ENCODE measurements at places on chromosomes 7 and 10.

DNA sequence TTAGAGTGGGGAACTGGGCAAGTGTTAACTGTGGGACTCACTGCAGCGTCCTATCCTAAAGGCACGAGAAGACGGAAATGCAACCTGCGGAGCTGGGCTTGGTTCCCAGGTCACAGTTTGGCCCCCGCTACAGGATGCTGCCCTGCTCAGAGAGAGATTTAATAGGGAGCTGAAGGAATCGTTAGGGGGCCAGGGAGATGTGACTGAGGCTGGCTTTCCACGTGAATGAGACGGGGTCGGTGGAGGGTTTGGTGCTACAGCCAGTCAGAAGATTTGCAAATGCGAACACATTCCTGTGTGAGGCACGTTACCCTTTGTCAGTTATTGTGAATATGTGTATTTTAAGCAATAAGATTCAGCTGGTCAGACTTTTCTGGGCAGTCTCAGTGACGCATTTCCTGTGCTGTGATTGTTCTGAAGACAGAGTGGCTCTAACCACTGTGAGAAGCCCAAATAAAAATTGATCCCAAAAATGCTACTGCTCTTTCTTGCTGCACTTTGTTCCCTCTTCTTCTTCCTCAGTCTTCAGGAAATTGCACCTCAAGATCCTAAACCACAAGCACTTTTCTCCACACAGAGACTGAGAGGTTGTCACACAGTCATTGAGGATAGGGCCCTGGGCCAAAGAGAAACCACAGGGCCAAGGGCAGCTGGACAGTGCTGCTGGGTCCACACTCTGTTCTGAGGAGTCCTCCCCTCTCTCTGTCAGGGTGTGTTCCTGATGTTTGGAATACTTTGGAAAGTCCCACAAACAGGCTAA, 21.2 kb downstream of the CYP17A1 start:
- peak; percentile 87 for DNase-seq

DNA sequence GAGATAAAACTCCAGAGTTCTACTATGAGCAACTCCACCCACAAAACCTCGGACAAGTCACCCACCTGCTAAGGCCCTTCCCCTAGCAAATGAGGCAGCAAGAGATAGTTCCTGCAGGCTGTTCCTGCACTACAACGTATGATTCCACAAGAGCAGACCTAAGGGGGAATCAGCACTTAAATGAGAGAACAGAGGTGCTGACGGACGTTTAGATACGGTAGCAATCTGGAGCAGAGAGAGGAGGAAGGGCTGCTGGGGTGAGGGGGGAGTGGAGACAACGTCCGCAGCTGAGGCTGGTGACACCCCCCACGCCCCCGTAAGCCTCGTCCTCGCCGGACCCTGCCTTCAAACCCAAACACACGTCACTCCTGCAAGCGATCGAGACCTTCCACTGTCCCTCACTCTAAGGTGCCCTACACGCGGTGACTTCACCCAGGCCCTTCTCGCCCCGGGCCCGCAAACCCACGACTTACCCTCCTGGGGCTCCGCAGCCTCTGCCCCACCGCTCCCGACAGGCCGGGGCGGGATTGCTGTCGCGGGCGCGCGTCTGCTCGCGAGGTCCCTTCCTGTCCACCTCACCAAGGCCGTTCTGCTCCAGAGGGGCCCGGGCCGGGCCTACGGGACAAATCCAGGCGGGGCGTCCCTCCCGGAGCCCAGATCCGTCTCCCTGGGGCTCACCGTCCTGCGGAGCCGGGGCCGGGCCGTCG, 635 bp downstream of the ZNF12 start:
- no peak for DNase-seq

GRCh38 chr7:3860932-3861331, 559.9 kb downstream of the SDK1 start:
- no peak for DNase-seq

DNA sequence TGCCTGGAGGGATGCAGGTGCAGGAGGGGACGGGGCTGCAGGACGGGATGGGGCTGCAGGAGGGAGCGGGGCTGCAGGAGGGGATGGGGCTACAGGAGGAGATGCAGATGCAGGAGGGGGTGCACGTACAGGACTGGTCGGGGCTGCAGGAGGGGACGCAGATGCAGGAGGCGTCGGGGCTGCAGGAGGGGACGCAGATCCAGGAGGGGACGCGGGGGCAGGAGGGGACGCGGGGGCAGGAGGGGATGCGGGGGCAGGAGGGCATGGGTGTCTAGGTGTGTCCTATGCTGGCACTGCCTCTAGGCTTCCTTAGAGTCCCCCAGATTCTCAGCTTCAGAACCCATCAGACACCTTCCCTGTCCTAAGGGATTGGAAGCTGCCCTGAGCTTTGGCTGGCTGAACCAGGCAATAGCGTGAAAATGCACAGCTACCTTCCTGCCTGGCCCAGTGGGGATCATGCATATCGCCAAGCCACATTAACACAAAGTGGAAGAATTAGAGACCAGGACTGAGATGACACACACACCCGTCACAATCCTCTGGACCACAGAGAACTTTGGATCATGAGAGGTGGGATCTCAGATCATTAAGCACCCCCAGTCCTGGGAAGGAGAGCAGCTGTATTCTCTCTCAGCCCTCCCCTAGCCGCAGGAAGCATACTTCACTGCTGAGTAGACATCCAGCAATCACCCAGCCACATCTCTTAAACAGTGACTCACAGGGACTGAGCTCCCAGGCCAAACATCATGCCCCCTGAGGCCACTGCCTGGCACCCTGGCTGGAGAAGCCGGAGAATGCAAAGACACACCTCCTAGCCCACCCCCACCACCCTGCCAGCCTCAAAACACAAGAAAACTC, 67.3 kb downstream of the VWA2 start:
- DNase-seq: peak; percentile 45

GRCh38 chr10:77405771-77406241, 231.8 kb downstream of the KCNMA1 start:
- peak; percentile 93 for DNase-seq

All from sigmoid colon (tissue), 7 donors.